ENCODE measurements at places on chromosomes 16 and 17.

DNA sequence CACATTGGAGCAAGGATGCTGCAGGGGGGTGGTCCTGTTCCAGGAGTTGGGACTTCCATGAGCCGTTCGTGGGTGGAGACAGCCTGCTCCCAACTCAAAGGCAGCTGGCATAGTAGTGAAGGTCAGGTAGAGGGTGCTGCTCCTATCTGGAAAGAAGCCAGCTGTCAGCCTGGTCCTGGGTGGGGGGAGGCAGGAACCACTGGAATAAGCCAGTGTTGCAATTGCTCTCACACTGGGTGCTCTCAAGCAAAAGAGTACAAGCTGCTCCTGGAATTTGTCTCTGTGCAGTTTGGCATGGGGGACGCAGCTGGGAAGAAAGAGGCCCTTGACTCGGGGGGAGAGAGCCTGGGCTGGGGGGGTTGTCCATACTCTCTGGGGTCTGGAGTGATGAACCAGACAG, 8.7 kb downstream of the CACNG5 start:
- DNase-seq = no peak

- no peak for DNase-seq
Measured at GRCh38 chr16:81280393-81280792, 34.4 kb upstream of the GAN start.

GRCh38 chr16:79326549-79326948, 274.0 kb downstream of the MAF start:
- DNase-seq = no peak

DNA sequence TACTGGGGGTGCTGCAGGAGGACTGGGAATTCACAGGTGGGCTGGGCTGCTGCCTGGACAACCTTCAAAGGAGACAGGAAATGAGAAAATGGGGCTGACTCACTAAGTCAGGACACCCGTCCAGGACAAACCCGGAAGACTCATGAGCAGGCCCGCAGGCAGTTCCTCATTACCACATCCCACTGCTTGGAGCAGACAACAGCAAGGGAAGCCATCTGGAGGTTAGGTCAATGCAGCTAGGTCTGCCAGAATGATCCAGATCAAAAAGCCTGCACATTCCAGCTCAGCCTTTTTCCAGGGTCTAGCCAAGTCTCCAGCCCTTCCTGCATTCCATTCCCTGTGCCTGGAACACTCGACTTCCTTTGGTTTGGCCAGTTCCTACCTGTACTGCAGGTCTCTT, 536.5 kb upstream of the CDH11 start:
- no peak for DNase-seq

DNA sequence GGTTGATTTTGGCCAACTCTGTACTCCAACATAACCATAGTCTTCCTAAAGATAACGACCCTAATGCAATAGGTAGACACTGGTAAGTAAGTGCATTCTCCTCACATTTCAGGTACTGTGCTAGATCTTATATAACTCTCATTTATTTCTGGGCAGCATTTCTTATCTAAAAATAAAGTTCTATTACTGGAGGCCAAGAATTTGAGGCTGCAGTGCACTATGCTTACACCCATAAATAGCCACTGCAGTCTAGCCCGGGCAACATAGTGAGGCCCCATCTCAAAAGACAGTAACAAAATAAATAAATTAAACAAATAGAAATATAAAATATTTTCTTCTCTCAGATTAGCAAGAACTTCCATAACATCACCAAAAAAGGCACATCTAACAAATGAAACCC, 12.7 kb downstream of the CLEC3A start:
- DNase-seq = no peak

DNA sequence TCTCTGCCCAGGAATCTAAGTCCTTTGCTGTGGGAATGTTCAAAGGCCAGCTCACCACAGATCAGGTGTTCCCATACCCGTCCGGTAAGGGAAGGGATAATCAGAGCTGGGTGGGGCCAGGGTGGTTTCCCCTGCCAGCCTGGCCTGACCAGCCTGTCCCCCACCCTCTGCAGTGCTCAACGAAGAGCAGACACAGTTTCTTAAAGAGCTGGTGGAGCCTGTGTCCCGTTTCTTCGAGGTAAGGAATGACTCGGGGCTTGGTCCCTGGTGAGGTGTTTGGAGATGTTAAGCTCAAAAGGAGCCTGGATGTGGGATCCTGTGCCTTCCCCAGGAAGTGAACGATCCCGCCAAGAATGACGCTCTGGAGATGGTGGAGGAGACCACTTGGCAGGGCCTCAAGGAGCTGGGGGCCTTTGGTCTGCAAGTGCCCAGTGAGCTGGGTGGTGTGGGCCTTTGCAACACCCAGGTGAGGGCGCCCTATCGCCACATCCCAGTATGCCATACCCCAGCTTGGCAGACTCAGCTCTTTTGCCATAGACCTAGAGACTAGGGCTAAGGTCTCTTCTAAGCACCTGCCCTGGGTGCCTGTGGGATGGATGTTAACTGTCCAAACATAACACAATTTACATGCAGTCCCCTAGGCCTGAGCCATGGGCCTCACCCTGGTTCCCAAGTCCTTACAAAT, 997 bp downstream of the ACADVL start:
- no peak for DNase-seq
